Mesenteric fat pad (tissue), 1 donor: ENCODE measurements at places on chromosomes 1 and 21. TPM values are rescaled to one million over a fixed set of nuclear protein-coding genes. Genes with fewer than 3 reads are reported as not detected.

DNA sequence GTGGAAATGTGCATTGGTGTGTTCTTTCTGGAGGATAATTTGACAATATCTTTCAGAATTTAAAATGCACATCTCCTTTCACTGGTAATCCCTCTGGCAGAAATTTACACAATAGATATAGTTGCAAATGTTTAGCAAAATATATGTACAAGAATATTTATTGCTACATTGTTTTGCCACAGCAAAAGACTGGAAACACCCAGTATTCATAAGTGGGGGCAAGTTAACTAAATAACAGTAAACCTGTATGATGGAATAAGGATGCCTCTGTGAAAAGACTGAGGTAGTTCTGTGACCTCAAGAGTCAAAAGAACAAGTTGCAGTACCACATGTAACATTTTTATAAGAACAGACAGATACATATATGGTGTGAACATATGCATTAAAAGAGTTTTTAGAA is 13.7 kb upstream of the TADA1 start:
- no peak for DNase-seq

The TRIM58 gene
- total RNA-seq: 0.96 TPM

- DNase-seq: no peak
Observed at GRCh38 chr1:15953791-15954241, 22.1 kb downstream of the ZBTB17 start.

- no peak for DNase-seq
Observed at GRCh38 chr21:28789523-28789922, 203.2 kb downstream of the LTN1 start.

DNA sequence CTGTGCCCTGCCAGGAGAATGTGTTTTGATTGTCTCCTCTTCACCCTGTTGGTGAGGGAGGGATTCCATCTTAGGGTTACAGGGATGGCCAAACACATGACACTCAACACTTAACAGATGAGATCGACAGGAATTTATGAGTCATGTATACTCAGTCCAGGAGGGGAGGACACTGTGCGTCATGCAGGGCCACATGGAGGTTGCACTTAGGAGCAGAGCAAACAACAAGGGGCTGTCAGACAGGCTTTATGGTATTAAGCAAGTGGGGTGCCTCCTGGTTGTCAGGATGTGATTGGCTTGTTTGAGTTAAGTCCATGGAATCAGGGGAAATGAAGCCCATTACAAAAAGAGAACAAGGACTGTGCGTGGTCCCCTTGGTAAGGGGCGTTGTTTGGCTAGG is 26.9 kb downstream of the EDARADD start:
- no peak for DNase-seq

The SYT2 gene
- total RNA-seq: not detected

DNA sequence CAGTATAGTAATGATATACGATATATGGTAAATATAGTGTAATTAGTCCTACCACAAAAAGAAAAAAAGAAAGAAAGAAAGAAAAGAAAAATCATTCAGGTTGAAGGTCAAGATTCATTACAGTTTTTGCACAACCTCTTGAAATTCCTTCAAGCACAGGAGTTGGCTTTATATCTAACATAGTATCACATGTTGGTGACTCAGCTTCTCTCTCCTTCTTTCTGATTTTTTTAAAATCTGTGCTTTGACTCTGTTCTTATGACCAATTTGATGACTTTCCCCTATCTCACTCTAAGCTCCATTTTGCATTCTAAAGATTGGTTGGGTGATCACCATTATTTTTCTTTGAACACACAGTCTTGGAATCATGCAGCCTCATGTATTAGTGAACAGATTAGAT is 148.2 kb upstream of the COL11A1 start:
- no peak for DNase-seq

The RNF186 gene
- not detected for total RNA-seq

The EPHB2 gene
- total RNA-seq: 5.7 TPM
